ENCODE measurements at places on chromosomes 1 and 21.

DNA sequence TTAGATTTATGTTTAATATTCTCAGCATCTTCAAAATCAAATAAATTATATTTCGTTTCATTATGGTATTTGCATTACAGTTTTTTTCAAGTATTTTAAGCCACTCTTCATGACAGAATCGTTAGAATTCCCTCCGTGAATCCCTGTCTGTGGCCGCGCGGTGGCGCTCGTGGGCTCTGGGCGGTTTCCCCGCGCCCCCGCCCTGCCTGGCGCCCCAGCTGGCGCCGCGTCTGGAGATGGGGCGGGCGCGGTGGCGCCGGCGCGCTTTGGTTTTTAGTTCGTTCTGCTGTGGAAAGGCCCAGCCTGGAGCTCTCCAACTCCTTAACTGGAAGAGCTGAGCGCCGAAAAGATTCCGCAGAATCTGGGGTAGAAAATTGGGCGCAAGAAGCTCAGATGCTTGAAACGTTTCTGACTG, 25.7 kb downstream of the PRMT2 start:
- DNase-seq = peak; percentile 48

- no peak for DNase-seq
Observed at GRCh38 chr1:245398180-245398579, 243.4 kb downstream of the KIF26B start.

DNA sequence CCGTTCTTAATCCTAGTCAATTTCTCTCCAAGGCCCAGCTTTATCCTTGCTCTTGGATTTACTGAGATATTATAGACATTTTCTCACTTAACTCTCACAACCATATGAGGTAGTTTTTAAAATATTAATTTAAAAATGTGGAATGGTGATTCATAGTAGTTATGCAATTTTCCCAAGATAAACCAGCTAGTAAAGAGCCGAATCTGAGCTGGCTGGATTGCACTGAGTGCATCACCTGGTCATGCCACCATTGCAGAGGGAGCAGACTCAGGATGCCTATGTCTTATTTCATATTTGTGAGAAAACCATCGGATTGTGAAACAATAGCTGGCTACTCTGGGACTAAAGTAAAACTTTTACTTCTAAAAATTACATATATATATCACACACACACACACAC, 494.0 kb downstream of the KCNT2 start:
- DNase-seq = no peak

DNA sequence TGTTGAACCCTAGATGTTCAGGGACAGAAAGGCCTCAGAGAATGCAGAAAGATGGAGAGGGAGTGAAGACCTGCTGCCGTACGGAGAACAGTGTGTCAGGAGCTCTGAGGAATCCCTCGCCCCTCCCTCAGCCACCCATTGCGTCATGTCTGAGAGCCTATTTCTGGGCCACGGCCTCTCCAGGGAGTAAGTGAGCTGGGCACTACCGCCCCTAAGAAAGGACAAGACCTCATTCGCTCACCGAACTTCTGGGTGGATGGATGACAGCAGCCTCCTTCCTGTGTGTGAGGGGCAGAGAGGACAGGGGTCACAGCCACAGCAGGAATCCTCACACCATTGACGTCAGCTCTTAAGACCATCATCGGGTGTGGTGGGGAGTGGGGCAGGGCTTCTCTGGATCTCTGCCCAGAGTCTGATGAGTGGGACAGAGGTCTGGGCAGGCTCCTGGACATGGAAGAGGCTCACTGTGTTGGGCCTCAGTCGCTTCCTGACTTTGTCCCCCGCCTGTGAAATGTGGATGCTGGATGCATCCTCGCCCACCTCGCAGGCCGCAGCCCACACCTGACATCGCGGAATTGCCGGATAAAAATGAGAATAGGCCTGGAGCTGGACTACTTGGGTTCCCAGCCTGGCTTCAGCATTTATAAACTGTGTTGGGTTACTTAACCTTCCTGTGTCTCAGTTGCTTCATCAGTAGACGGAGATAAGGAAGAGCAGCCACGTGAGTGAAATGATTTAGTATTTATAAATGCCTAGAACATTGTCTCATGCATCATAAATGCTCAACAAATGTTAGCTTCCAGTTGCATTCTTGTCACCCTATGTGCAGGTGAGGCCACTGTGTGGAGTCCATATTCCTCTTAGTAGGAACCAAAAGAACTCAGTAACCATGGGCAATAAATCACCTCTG, 238.6 kb downstream of the TRABD2B start:
- no peak for DNase-seq

- DNase-seq = no peak
Observed at GRCh38 chr1:196577386-196577785, 30.9 kb downstream of the KCNT2 start.

DNA sequence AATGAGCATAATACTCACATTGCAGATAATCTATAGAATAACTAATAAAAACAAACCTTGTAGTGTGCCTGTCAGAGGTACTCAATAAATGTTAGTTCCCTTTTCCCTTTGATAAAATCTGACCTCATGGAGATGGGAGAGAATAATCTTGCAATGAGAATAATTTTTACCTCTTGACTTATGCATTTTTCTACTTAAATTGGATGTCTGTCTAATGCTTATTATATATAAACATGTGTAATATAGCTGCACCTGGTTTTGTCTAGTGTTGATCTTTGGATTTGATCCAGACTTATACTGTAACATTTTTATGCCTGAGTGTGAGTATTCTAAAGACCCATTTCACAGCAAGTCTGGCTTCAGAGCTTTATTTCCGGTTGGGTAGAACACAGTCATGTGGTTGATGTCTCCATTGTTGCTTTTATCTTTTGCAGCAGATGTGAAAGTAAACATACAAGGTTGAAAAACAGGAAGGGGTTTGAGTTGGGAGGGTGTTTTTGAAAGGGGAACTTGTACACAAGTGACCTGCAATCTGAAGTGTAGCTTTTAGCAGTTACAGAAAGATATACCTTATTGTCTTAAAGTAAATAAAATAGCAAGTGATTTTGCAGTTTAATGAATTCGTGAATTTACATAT, 12.4 kb downstream of the EPB41 start:
- peak; percentile 49 for DNase-seq

- no peak for DNase-seq
Observed at GRCh38 chr21:27570306-27570868, 603.5 kb upstream of the ADAMTS5 start.

DNA sequence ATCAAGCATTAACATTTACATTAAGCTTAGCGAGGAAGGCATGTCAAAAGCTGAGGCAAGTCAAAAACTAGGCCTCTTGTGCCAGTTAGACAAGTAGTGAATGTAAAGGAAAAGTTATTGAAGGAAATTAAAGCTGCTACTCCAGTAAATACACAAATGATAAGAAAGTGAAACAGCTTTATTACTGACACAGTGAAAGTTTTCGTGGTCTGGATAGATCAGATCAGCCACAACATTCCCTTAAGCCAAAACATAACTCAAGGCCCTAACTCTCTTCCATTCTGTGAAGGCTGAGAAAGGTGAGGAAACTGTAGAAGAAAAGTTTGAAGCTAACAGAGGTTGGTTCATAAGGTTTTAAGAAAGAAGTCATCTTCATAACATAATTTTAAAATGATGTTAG, 131.9 kb downstream of the VAV3 start:
- DNase-seq = no peak

- no peak for DNase-seq
Observed at GRCh38 chr21:41620982-41621381, 113.0 kb upstream of the TMPRSS2 start.

- no peak for DNase-seq
Observed at GRCh38 chr1:161473348-161473747, 31.9 kb upstream of the FCGR2A start.

DNA sequence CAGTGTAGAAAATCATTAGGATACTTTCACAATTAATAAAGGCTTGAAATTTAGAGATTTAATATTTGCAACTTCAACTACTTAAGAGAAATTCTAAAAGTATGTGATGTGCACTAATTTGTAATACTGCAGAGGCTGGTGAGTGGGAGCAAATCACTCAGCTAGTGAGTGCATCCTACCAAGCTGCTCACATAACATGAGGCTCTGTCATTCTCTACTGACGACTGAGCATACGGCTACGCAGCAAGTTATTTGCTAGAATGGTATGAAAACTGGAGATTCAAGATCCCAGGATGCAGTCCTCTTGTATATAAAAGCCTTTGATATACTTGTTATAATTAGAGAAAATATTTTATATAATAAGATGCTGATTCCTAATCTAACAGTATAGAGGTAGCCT, 90.1 kb downstream of the ATP1B1 start:
- no peak for DNase-seq

DNA sequence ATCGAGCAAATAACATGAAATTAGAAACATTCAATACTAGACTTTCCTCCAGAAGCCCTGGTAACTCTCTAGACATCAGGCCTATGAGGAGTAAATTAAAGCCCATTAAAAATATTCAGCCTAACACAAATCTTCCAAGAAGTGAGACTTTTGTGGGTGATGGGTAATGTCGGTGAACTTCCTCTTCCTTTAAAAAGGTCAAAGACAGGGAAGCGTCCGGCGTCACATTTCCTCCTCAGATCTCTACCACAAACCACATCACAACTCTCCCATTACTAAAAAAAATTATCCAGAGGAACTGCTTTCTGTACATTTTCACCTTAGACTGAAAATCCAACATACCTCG, 1.4 kb downstream of the EIF4G3 start:
- DNase-seq = no peak
